CD4-positive, alpha-beta T cell treated with Interleukin-15 for 1 hour (primary cell): ENCODE measurements at places on chromosomes 6 and 20.
A peak's percentile ranks its signal among the peaks of the same experiment; 100 is the strongest.

DNA sequence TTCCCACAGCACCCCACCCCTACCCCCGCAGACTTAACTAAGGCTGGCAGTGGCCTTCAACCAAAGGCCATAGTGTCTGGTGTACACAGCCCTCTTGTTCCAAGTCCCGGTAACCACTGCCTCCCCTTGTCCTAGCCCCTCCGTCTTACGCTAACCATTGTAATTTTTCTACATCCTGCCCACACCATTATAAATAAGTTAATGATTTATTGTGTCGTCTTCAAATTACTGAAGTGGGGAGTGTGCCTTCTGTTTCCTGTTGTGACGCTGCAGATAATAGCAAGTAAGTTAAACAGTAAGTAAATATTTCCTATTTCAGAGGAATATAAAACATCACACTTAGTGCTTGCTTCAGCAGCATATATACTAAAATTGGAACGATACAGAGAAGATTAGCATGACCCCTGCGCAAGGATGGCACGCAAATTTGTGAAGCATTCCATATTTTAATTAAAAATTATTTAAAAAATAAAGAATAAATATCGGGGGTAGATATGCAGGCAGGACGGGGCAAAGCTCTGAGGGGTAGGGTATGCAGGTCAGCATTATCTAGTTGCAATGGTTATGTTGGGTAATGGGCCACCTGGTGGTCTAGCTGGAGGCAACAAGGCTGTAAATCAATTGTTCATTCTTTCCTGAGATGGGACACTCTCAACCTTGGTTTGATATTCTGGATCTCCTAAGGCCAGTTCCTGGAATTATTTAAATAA lies 15.1 kb downstream of the SRSF6 start:
- DNase-seq = no peak

GRCh38 chr6:147023581-147023980 lies 180.6 kb upstream of the STXBP5 start:
- DNase-seq = no peak

DNA sequence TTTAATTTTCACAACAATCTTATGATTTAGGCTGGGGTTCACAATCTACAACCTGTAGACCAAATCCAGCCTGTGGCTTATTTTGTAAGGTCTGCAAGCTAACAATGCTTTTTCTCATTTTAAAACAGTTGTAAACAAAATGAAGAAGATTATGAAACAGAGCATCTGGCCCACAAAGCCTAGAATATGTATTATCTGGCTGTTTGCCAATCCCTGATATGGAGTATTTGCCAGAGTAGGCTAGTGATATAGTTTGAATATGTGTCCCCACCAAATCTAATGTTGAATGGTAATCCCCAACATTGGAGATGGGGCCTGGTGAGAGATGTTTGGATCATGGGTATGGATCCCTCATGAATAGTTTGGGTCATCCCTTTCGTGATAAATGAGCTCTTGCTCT lies 201.8 kb downstream of the DHX35 start:
- no peak for DNase-seq

GRCh38 chr6:47290124-47290834 lies 19.4 kb downstream of the TNFRSF21 start:
- no peak for DNase-seq

DNA sequence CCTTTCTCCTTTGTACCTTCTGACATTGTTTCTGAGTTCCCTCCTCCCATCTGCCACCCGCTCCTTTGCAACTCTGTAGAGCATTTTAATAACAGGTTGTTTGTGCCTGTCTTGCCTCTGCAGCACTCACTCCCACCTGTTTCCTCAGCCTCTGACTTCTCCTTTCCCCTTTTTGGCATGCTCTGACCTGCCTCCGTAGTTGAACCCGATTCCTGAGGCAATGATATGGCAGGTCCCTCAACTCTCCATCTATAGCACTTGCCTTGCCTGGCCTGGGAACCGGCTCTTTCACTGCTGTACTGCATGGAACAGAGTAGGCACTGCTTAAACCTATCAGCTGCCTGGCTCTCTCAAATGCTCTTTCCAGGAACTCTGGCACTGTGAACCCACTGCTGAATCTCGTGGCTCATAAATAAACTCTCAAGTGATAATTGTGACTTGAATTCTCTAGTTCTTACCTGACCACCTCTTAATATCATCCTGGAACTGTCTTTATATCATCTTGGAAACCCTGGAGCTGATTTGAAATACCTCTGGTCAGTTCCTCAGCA lies 50.3 kb downstream of the UTRN start:
- no peak for DNase-seq

GRCh38 chr20:51574248-51575033 lies 31.9 kb upstream of the NFATC2 start:
- DNase-seq = no peak

DNA sequence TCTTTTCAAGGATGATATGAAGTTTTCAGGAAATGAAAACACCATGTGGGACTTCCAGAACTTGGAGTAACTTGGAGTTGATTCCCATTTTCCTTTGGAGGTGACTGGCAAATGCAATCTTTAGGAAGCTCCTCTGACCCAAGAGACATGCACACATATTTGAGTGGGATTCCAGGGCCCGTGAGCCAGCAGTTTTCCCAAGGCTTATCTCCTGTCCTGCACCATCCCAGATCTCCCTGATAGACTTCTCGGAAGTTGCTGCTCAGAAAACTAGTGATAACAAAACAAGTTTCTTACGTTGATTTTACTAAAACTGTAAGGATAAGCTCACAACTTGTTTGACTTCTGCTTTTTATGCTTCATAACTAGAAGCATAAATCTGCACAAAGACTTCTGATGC lies 25.6 kb downstream of the SLC35F1 start:
- no peak for DNase-seq

DNA sequence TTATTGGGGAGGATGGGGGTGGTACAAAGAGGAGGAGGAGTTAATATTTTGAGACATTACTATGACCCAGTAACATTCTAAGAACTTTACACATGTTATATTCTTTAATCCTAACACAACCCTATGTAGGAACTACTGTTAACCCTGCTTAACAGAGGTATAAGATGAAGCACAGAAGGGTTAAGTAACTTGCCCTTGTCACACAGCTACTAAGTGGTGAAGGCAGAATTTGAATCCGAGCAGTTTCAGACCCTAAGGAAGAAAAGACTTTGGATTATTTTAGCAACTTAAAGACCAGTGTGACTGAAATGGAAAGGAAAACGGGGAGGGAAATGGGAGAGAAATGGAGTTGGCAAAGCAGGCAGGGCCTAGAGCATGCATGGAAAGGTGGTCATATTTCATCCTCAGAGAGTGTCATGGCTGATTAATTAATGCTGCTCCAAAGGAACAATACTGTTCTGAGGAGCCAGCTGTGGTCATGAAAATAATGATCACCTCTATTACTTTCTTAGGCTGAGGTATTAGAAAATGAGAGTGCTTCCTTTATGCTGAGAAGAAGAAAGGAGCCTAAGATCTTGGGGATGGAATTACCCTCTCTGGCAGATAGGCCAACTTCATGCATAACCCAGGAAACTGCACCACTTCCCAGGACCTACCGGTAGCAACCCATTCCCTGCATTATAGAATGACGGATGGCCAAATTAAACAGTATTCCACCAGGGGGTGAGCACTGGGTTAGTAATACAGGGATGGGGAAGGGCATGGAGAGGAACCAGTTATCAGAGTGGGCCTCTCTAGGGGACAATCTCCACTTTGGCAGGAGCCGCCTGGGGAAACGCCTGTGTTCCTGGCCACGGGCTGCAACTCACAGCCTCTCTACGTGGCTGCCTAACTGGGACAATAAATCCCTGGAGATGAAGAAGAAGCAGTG lies 50.1 kb upstream of the TNFAIP3 start:
- DNase-seq = no peak

DNA sequence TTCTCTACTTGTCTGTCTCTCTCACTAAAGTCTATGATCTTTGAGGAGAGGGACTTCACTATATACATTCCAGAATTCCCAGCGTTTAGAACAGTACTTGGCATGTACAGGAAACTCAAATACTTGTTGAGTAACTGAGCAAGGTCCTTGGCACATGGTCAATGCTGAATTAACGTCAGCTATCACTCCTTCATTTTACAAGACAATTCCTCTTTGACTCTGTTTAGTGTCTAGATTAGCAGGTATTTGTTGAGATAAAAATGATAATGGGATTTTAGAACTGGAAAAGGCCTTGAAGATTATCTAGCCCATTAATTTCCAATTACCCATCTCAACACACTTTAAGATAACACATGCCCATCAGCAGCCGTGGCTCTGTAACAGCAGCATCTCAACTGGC lies 6.6 kb upstream of the GUCA1B start:
- no peak for DNase-seq

DNA sequence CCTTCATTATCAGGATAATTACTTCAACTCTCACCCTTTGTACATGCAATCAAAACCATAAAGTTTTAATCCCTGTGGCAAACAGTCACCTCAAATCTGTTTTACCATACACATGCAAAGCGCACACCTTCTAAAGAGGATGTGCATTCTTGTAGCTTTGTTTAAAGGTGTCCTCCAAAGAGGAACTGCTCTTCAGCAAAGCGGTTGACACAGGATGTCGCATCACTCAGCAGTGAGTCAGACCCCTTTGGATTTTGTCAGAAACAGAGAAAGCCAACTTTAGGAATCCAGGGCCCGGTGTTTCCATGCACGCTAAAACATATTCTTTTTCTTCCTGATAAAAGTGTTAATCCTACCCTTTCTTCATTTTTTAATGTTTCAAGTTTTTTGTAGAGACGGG lies 268.3 kb upstream of the ARID1B start:
- no peak for DNase-seq

- no peak for DNase-seq
Measured at GRCh38 chr6:125810445-125810844, 19.7 kb downstream of the NCOA7 start.

- DNase-seq = no peak
Measured at GRCh38 chr6:49326347-49326746, 136.7 kb downstream of the MMUT start.

- DNase-seq = peak; percentile 81
Measured at GRCh38 chr6:111843347-111844147, 29.7 kb downstream of the FYN start.

GRCh38 chr6:16562498-16562897 lies 198.8 kb downstream of the ATXN1 start:
- no peak for DNase-seq

DNA sequence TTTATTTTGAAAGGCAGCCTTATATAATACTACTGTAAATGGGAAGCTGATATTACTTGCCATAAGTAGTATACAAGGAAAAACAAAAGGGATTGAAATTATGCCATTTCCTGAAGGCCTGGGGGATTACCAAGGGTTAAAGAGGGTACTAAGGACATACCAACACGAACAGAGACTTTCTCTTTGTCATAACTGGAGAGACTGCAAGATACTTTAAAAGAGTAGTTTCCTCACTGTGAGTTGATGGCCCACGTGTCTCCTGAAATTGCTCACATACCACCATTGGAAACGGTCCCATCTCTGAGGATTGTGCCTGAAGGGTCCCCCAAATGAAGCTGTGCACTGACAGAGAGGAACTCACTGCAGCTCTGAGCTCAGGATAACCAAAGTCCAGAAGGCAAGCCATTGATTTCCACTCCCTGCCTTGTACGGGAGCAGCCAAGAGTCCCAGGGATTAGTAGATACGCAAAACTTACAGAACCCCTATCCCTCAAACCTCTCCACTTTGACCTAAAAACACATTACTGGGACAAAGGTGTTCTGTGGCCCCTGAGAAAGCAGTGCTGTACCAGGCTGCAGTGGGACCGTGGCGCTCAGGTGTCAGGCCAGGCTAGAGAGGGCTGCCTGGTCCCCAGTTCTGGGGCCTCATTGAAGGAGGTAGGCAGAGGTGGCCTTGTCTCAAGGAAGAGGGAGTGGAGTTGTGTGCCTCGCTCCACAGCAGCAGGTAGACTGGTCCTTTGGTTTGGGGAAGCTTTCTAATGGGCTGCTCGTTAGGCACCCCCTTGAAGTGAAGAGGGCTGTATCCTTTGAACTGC lies 15.2 kb downstream of the PSMG4 start:
- no peak for DNase-seq
